ENCODE measurements at places on chromosomes 4 and X.

GRCh38 chr4:118931786-118932185 is 43.1 kb downstream of the SYNPO2 start:
- no peak for DNase-seq

DNA sequence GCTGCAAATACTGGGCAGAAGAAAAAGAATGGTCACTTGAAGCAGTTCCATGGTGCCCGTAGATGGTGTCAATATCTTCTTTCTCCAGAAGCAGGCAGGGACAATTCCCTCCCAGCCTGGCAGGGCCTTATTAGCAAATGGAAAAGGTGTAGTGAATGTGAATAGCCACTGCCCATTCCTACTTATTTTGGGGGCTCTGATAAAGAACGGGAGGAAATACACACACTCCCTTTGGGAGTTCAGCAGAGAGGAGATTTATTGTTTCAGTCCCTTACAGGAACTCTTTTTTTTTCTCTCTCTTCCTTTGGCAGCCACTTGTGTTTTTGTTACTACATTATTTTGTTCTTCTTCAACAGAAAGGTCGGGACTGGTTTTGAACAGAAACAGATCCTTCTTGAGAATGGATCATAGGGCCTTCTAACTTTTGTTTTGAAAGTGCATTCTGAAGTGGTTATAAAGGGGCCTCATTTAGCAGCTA is at the start of gene EMCN:
Gene EMCN, minus strand, starts transcription at position 159 of the 478 bp plus-strand sequence. Its CDS starts 108 bp downstream, at position 51.
- no peak for DNase-seq

DNA sequence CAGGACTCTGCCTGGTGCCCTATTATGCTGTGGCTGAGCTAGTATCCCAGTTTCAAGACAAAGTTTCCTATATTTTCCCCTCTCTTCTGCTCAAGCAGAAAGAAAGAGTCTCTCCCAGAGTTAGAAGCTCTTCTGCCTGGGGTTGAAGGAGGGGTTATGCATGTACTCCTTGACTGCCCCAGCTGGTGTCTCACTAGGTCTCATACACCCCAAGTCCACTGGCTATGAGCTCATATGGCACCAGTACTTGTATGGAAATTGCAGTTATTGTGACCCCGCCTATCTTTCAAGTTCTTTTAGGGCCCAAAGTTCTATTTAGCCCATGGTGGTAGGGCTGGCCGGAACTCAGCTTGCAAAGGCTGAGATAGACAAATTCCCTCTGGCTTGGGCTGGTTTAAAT is 131.8 kb downstream of the NBDY start:
- DNase-seq: no peak

DNA sequence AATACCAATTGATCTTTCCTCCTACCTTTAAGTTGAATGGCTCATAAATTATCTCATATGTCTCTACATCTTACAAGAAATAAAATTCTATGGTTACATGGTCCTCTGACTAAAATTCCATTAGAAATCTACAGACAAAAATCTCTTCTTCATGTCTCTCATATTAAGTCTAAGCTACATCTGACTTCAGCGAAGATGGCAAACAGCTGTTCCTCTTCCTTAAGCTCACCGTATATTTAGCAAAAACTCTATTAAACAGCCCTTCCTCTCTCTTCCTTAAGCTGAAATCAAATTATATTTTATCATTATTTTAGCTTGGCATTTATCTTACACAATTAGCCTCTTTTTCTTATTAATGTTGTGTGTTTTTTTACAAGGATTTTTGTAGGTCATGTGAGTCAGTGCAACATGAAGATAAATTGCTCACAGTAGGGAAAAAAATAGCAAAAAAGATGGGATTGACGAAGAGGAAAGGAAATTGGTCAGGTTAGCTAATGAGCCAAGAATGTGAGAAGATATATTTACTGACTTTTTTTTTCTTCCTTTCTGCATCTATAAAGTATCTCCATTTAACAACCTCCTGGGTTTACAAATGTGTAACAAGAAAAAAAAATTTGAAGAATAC is 2412.8 kb downstream of the ARAP2 start:
- no peak for DNase-seq

DNA sequence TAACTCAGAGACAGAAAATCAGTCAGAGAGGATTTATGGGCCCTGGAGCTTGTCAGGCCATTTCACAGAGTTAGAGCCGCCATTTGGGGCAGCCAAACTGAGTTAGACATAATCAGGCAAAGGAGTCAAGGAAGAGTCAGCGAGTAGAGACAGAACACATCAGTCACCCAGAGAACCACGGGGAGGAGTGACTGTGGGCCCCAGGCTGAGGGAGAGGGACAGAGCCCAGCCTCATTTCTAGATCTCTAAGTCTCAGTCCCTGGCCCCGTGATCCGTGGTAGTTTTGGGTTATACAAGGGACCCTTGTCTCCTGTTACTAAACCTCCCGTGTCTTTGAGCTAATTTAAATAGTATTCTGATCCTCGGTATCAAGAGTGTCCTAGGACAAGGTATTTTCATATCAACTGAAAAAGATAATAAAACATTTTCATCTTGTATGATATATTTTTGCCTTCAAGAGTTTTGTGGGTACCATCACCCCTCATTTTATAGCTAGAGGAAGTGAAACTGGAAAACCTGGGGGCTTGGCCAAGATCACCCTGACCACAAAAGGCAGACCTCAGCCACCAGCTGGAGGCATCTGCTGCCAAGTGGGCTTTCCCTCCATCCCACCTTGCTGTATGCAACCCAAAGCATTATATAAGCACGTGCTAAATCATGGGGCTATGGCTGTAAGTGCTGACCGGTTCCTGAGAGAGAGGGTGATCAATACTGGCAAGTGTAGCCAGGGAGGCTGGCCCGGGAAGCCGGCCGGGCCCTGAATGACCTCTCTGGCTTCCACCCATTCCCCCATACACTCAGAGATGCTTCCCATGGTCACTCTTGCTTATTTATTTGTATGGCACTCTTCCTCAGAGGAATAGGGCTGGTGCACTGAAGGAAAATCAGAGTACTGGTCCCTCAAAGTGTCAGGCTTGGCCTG is 204.1 kb downstream of the BCOR start:
- DNase-seq: no peak

DNA sequence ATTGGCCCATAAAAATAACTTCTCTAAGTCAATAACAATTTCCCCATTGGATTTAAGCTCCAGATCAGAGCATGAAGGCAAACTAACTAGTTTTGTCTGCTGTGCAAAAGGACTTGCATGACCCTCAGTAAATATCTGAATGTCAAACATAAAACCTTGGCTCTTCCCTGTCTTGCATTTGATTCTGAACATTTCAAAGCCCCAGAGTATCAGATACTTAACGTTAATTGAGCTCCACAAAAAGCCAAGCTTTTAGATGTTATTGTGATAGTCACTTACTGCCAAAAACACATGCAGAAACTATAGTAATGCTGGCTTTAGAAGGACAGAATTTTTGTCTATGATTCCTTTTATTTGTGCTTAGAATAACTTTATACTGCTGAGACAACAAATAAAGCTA is 664.2 kb downstream of the ADGRL3 start:
- no peak for DNase-seq

DNA sequence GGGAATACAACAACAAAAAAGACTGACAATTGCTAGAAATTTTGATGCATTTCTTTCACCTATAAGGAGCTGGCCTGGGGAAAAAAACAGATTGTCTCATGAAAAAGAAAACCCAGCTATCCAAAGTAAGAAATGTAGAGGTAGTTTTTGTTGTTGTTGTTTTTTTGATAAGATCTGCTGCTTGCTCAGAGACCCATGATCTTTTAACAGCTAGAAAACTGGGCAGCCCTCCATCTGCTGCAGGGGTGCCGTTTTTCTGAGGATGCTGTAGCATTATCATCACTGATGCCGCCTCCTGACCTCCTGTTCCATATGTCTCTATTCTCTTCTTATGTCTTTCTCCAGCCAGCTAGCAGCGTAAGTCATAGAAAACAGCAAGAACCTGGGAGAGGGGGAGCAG is 98.3 kb downstream of the BMPR1B start:
- no peak for DNase-seq

DNA sequence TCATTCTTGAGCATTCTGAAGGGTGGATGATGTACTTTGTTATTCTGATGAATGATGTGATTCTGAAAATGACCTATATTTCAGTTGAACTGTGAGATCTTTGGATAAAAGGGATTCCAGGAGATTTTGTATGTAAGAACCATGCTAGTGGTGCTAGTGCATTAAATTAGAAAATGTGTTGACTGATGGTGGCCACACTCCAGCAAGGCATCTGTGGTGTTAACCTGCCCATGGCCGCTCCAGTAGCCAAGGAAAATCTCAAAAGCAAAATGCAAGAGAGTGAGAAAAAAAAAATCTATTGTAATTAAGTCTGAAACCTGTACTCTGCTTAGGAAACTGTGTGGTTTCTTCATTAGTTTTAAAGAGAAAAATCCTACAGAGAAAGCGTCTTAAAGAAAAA is 93.5 kb downstream of the WWC2 start:
- no peak for DNase-seq

- no peak for DNase-seq
Observed at GRCh38 chr4:185623444-185624258, 88.3 kb upstream of the PDLIM3 start.

All from left ventricle myocardium inferior (tissue), 1 donor.